Endothelial cell of umbilical vein (primary cell): ENCODE measurements at places on chromosomes 5 and 9. TPM values are rescaled to one million over a fixed set of nuclear protein-coding genes. Genes with fewer than 3 reads are reported as not detected.

GRCh38 chr9:19967216-19967887, 178.5 kb upstream of the SLC24A2 start:
- no peak for DNase-seq

MVB12B gene
- polyA plus RNA-seq, result 6.2 and 6.6 TPM in 2 replicates

DNA sequence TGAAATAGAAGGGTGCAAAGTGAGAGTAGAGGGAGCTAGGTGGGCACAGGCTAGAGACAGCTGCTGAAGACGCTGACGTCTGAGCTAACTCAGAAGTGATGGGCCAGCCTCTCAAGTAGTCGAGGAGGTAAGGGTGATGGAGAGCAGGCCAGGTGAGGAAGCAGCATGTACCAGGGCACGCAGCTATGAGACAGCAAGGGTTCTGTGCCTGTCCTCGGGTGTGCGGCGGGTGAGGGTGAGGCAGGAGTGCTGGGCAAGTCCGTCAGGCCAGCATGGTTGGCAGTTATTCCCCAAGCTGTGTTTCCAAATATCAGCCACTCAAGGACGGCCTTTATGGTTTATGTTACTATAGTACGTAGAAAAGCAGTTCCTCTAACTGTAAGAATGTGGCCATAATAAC, 6.2 kb downstream of the RMND5B start:
- no peak for DNase-seq

- DNase-seq, result no peak
Measured at GRCh38 chr9:121305269-121305994, 37.5 kb downstream of the GSN start.

GRCh38 chr5:23367874-23368273, 139.5 kb upstream of the PRDM9 start:
- DNase-seq, result no peak

CAPSL gene
- polyA plus RNA-seq, result not detected in 2 replicates

DNA sequence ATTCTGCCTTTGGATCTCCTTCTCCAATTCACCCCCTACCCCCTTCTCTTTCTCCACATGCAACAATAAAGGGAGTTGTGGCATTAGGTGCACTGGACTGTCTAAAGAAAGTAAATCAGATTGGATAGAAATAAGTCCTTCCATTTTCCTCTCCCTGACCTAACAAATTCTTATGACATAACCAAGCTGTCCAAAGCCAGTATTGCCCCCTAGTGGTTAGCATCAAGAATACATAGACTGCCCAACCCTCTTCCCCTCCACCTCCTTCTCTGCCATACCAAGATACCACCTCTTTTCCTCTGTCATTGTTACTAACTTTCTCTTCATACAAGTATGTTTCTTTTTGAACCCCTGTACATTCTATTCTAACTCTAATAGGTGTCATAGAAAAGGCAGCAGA, 45.7 kb downstream of the PPARGC1B start:
- DNase-seq, result no peak

GRCh38 chr5:146072595-146072994, 32.8 kb downstream of the PLAC8L1 start:
- no peak for DNase-seq

- DNase-seq, result no peak
Measured at GRCh38 chr9:137984005-137984404, 106.4 kb downstream of the CACNA1B start.

TRPM3 gene
- 0.10 and 0.17 TPM in 2 replicates for polyA plus RNA-seq

NR6A1 gene
- polyA plus RNA-seq, result 0.13 and 0.17 TPM in 2 replicates

LHX3 gene
- polyA plus RNA-seq, result not detected in 2 replicates

PRDM9 gene
- not detected in 2 replicates for polyA plus RNA-seq

FBP1 gene
- 1.9 and 2.5 TPM in 2 replicates for polyA plus RNA-seq

ALDOB gene
- not detected in 2 replicates for polyA plus RNA-seq

HAVCR2 gene
- polyA plus RNA-seq, result 0.03 TPM in 1 of 2 replicates, not detected in the other

DNA sequence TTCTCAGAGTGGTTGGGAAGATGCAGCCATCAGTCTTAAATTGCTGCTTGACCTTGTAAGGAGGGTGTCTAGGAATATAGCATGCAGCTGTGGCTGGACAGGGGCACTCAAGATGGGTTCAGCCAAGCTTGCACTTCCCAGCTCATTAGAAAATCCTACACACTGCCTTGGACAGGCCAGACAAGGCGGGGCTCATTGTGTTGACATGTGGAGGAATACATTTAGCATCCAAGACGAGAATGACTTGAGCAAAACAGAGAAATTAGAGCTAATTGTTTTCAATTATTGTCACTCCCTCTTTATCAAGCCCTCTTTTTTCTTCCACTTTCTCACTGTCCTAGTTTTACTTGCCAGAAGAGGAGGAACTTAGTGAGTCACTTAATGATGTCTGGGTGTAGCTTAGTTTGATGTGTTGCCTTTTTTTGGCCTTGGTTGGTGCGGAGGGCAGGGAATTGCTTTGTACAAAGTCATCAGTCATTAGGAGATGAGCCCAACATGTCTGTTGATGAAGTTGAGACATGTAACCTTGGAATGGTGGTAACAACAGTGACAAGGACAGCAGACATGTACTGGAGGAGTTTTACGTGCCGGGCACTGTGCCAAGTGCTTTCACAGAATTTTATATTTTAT, 1219.3 kb upstream of the WWC1 start:
- no peak for DNase-seq

GRCh38 chr9:127545196-127546124, 66.6 kb upstream of the STXBP1 start:
- peak; percentile 47 for DNase-seq

GRCh38 chr9:4826417-4827166, 33.8 kb downstream of the RCL1 start:
- DNase-seq, result no peak

SPATA31D4 gene
- polyA plus RNA-seq, result not detected in 2 replicates

ZBTB26 gene
- polyA plus RNA-seq, result 1.8 and 2.6 TPM in 2 replicates

COL23A1 gene
- polyA plus RNA-seq, result not detected in 2 replicates

GRCh38 chr9:16654596-16655126, 215.8 kb downstream of the BNC2 start:
- DNase-seq, result no peak

DNA sequence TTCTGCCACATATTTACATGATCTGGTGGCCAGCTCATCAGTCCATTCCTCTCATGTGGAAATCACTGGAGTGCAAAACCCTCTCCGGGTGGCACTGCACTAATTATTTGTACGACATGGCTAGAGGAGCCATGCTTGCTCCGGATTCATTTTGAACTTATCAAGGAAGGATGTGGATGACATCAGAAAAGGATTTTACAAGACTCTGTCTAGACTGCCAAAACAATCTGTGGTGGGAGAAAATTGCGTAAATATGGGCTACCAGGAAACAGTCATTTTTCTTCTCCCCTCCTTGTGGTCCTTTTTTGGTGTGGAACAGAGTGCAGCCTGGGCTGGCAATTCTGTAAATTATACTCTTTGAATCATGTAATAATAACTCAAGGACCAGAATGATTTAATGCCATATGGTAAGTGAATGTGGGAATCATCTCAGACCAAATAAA, 123.4 kb upstream of the IFNE start:
- DNase-seq, result peak; percentile 68

RANBP3L gene
- not detected in 2 replicates for polyA plus RNA-seq

DNA sequence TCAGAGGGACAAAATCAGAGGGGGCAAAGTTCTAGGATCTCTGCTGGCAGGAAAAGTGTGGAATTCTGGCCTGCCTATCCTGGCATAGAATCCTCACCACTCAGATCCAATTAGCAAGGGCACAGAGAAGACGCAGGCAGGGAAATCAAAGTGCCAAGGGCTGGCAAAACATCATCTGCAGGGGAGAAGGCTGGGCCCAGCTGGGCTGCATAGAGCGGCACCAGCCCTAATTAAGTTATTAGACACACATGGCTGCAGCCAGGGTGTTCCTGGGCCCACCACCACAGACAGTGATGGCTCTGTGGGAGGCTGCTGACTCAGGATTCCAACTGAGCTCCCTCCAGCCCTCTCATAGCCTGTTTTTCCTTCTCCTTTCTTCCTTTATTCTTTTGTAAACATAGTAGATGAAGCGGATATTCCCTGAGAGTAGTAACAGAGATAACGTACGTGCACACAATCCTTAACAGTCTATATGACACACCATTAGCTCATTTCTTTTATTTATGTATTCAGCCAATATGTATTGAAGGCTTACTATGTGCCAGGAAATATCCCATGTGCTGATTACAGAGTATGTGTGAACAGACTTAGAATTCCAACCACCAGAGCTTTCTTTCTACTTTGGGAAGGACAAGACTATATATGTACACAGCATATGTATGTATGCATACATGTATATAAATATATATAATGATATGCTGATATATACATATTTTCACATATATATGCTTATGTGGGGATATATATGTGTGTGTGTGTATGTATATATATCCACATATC, 236.1 kb downstream of the ASTN2 start:
- DNase-seq, result no peak

DNA sequence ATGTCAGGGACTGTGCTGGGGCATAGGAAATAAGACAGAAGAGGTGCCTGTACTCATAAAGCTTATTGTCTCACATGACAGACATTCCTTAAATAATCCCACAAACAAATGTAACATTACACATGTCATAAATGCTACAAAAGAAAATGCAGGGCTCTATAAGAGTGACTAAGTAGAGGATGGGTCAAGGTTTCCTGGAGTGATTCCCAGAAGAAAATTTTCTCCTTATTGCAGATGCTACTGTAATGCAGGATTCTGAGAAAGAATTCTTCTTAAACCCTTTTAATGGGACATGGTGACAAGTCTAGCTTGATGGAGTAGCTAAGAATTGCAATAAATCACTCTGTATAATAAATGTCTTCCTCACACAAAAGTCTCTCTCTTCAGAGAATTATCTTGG, 55.7 kb downstream of the SH3TC2 start:
- DNase-seq, result no peak

HIGD2A gene
- 210 and 294 TPM in 2 replicates for polyA plus RNA-seq

DEPDC1B gene
- polyA plus RNA-seq, result 5.1 and 6.7 TPM in 2 replicates

ARID3C gene
- polyA plus RNA-seq, result not detected in 2 replicates

- no peak for DNase-seq
Measured at GRCh38 chr9:26950521-26950920, 3.5 kb upstream of the PLAA start.

DNA sequence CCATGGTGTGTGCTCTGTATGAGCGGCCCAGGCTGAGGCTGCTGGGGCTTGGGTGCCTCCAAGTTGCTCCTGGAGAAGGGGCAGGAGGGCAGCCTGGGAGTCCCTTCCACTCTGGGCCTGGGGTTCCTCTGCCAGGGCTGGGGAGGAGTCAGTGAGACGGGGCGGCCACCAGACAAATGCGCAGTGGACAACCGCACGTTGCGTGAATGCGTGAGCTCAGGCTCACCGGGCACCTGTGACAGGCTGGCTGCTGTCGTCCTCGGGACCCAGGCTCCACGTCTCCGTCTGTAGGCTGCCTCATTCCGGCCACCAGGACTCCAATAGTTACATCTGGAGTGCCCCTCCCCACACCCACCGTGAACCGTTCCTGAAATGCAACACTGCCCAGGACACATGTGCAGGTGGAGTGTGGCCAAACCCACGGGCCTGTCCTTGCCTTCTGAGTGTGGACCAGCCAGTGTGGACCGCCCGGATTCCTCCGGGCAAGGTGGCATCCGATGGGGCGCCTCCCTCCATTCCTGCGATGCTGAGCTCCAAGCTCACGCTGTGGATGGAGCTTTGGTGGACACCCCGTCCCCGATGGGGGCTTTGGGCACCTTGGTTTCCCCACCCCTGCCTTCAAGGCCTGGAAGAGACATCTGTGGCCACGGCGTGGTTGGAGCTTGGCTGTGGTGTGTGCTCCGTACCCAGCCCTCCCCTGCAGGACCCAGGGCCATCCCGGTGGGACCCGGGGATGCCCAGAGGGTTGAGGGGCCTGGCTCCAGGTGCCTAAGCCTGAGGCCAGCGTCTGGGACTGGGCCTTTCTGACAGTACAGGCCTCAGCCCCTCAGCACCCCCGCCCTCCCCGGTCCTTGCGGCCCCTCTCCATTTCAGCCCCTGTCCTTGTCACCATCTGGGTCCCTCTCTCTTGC, 34.0 kb upstream of the RXRA start:
- no peak for DNase-seq

C9orf153 gene
- not detected in 2 replicates for polyA plus RNA-seq

DNA sequence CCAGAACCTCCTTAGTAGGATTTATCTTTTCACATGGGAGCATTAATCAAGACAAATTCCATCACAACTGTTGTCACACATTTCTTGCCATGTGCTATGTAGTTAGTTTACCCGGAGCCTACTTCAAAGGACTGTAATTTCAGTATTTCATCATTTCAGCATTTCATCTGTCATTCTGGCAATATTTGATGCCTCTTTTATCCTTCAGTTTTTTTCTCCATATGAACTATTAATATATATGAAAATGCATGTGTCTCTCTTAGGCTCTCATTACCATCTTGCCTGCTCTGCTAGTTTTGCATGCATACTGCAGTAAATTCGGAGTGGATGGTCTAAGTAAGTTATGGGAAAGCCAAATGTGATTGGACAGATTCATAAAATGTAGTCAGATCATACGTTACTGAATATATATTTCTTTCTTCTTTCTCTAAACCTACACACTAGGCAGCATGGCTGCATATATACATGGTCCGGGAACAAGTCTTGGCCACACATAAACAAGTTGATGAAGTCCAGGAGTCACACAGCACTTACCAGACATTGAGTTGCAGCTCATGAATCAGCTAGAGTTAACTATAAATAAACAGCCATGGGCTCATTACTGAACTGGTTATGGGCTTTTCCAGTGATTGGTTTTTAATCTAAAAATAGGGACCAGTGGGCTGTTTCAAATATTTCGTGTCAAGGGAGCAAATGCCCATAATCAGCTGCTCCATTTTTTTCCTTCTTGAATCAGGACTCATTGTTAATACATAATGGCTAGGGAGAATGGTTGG, 46.6 kb downstream of the SPATA31D1 start:
- DNase-seq, result no peak

- DNase-seq, result no peak
Measured at GRCh38 chr5:28215091-28215490, 1176.7 kb upstream of the CDH9 start.

DNA sequence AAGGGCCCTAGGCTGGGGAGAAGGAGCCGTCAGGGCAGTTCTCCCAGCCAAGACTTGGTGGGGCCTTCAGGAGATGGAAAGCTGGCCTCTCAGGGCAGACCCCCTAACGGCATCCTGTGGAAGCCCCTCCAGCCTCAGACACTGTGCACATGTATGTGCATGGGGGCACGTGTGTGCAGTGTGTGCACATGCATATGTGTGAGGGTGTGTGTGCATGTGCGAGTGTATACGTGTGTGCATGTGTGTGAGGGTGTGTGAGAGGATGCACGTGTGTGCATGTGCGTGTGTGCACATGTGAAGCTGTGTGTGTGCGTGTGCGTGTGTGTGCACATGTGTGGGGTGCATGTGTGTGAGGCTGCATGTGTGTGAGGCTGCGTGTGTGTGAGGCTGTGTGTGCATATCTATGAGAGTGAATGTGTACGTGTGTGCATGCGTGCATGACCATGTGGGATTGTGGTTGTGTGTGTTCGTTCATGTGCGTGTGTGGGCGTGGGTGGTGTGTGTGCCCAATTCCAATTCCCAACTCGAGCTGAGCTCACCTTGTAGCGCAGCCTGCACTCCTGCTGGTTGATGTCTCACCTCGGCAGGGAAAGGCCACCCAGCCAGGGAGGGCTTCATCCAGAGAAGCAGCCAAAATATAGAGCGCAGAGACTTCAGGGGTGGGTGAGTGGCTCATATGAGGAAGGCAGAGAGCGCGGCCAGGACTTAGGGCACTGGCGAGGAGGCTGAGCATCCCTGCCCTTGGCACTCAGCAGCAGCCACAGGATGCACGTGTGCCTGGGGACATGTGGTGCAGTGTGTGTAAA, 142.7 kb upstream of the PPP1R26 start:
- no peak for DNase-seq

- DNase-seq, result no peak
Measured at GRCh38 chr9:81074221-81074620, 615.1 kb downstream of the TLE1 start.

- no peak for DNase-seq
Measured at GRCh38 chr5:1936413-1936812, 53.7 kb upstream of the IRX4 start.
